ENCODE measurements at places on chromosomes 6 and 20.

GRCh38 chr6:113450061-113450465 is 407.1 kb upstream of the MARCKS start:
- DNase-seq, result no peak

- peak; percentile 42 for DNase-seq
These were observed 66.0 kb upstream of the UTRN start for GRCh38 chr6:144219056-144219685.

DNA sequence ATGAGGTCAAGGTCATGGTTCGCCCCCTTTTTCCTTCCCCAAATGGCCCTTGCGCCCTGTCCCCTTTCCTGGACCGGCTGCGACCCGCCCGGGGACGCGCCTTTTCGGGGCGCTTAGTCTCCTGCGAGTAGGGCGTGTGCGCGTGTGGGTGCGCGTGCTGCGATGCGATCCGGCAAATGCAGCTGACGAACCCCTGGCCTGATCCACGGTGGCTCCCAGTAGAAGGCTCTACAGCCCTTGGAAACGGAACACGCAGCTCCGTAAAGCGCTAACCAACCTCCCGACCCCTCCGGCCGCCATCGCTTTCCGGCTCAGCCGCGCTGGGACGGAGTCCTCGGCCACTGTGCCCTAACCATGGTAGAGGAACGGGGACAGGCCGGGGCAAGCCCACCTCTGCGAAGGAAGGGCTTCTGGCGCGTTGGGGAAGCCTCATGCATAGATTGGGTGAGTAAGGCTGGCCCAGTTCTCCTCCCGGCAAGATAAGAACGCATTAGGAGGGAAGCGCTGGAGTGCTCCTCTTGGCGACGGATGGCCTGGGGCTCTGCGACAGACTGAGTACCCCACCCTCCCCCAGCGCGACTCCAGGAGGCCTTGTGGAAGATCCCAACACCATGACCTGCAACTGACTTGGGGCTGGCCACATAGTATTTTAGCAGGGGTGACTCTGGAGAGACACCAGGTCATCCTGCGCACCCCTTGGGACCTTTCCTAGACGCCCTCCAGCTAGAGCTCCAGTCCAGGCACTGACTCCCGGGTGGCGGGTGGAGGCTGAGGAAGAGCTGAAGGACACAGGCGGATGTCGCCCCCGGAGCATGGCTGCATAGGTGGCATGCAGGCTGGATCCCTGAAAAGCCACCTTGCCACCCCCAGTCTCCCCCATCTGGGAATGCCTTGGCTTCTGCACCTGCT is 1.1 kb upstream of the SLC4A11 start:
- no peak for DNase-seq

DNA sequence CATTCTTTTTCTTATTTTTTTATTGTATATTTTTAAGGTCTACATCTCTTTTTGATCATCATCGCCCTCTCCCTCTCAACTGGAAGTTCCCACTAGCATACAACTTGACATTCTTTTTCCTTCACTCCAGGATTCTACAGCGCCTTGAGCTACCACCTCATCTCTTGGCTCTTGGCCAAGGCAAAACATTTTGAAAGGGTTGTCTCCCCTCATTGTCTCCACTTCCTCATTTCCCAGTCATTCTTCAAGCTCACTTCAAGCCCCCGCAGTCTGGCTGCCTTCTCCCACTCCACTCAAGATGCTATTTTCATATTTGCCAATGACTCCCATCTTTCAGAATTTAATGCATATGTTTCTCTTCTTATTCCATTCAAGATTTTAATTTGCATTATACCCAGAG is 63.0 kb downstream of the OPN5 start:
- DNase-seq, result no peak

- no peak for DNase-seq
These were observed 147.0 kb downstream of the DTNBP1 start for GRCh38 chr6:15515660-15516375.

Measured in kidney glomerular epithelial cell (primary cell).